ENCODE measurements at places on chromosomes 13 and 19.

DNA sequence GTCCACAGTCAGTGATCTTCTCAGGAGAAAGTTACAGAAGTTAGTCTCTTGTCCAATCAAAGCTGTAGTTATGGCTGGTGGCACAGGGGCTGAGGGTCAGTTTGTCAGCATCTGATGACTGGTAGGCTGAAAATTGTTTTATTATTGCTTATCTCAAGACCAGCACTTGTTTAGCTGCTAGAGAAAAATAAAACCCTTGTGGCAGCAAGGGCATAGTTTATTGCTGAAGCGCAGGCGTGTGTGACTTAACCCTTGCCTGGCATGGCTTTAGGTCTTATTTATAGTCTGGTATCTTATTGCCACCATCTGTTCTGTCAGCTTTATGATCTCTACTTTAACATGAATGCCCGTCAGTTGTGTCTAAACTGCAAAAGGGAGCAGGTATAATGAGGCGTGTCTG is 154.7 kb downstream of the USP12 start:
- no peak for DNase-seq

DNA sequence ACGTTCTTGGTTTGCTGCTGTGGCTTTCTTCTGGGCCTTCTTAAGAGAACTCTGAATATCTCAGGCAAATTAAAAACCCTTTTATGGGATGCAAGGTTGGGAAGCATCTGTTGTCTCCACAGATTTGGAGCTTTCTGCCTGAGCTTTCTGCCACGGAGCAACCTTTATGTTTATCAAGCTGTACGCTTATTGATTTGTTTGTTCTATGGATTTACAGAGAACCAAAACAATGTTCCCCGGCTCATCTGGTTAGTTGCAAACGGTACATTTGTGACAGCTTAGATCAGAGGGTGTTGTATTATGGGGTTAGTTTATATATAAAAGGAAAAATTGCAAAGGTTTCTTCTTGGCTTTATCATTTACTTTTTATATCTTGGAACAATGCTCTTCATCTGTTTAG is 479.6 kb downstream of the DIAPH3 start:
- no peak for DNase-seq

GRCh38 chr19:39310558-39311311 is 9.9 kb downstream of the LRFN1 start:
- no peak for DNase-seq

DNA sequence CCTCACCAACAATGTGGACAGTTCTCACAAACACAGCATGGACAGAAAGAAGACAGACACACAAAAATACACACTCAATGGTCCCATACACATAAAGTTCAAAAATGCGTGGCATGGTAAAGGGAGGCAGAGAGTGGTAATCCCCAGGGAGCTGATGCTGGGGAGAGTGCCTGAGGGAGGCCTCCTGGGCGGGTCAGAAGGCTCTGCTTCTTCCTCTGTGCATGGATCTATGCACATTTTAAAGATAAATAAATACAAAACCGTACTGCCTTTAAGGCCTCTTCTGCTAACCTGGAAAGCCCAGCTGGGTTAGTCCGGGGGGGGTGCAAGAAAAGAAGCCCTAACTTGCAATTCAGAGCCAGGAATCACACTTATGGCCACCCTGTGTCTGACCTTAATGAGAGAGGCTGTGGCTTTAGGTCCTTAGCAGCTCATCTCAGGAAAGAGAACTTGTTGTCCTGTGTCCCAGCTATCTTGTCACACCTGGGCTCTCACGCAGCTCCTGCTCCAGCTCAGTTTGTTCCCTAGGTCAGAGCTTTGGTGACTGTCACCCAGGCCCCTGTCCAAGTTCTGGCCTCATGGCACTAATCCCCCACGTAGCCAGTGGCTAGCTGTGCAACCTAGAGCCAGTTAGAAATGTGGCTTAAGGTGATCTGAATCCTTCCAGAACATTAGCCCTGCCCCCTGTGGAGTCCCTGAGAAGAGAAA is 28.5 kb downstream of the POP4 start:
- no peak for DNase-seq

GRCh38 chr19:3346677-3347353 is 19.6 kb upstream of the NFIC start:
- DNase-seq: no peak

- no peak for DNase-seq
Observed at GRCh38 chr19:4279530-4280422, 710 bp downstream of the SHD start.
